ENCODE measurements at places on chromosomes 4 and X.

DNA sequence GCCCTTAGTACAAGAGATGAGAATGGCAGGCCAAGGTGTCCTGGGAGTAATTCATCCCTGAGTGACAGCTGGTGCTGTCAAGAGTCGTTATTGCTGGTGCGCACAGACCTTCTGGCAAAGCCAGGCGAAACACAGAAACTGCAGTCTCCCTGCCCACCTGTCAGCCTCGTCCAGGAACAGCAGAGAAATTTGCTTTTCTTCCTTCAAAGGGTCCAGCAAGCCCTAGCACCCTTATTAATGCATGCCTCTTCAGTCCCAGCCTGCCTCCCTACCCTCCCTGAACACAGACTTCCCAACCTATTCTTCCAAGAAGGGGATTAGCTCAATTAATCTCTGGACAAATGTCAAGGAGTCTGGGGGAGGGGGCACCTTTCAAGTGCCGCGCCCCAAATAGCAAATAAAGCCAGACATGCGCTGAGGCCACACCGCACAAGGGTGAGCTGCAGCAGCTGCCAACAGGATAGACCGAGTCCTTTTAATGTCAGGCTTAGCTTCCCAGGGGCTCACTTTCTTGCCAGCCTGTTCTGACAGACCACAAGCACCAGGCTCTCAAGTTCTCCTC lies 250.7 kb upstream of the RASGEF1B start:
- DNase-seq, result no peak

GRCh38 chr4:163707873-163708272 lies 213.4 kb downstream of the TMA16 start:
- DNase-seq, result no peak

GRCh38 chrX:41014776-41015360 lies 70.4 kb upstream of the USP9X start:
- DNase-seq, result no peak

DNA sequence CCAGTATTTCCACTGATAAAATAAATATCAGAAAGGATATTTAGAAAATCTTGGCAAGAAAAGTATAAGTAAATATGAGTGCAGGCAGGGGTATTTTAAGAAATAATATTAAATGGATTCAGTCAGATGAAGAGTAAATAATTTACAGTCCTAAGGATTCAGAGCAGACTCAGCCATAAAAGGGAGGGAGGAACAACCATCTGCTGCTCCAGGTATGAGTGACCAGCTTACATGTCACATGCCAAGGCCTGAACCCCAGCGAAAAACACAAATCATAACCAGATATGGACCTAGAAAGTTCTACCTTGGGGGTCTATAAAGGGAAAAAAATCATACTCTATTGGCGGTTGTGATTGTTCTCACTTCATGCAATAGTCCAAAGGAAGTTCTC lies 166.8 kb downstream of the COL4A6 start:
- DNase-seq, result no peak

DNA sequence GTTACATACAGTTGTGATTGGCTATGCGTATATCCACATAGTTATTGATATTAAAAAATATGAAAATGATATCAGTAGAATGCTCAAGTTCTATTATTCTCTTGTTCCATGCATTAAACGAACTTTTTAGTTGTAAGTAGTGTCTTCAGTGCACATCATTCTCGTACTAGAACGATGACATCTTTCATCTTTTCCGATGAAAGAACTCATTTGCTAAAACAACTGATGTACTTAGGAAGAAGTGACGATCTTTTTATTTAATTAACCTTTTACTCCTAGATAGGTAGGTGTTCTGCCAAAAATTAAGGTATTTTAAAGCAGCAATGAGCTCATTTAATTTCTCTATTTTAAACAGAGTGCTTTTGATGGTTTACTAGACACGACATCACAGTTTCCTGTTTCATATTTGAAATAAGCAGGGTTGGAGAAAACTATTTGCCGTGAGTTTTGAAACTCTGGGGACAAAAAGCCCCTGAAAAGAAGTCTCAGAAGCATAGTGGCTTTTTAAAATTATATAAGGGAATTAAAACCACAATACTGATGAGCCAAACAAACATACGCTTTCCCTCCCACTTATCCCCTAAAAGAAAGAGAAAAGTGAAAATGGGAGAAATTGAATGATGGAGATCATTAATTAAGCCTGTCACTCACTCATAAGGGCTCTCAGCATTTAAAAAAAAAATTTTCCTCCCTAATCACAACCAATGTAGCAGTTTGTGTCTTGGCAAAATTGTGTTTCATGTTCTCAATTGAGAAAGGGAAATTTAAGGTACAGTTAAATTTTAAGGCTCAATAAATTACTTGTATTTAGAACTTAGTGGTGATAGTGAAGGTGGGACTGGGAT lies 25.6 kb downstream of the SPRY1 start:
- DNase-seq, result no peak

GRCh38 chr4:8025668-8026067 lies 86.0 kb upstream of the AFAP1 start:
- DNase-seq, result no peak

DNA sequence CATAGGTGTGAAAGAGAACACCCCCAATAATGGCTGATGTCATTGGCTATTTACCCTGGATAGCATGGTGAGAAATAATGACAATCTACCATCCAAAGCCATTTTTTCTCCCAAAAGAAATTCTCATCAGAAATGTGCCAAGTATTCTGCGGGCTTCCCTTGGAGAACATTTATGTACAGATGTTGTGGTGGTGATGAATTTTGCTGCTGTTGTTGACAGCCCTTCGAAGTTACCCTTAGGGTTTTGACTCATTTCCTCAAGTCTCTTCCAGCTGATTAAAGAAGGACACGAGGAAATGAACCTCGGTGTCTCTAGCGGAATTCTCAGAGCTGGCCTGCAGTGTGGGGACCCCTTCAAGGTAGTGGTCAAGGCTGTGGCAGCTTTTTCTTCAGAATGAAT lies 3.4 kb downstream of the KIT start:
- DNase-seq, result no peak

- DNase-seq, result no peak
Measured at GRCh38 chr4:3405176-3405575, 36.6 kb upstream of the HGFAC start.

DNA sequence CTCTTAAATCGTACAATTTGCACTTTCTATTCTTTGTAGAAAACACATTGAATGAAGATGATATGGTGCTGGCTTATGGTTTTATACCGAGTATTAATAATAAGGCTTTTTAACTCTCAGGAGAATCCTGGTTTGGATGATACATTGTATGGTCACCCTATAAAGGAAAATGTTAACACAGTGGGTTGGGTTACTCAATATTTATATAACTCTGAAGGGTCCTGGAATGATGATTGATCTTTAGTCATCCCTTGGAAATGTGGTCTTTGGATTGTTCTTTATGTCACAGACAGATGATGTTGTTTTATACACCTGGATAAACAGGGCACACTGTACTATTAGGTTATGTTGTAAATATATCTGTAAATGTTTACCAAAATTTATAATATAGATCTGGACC lies 496.2 kb upstream of the NDST4 start:
- DNase-seq, result no peak

DNA sequence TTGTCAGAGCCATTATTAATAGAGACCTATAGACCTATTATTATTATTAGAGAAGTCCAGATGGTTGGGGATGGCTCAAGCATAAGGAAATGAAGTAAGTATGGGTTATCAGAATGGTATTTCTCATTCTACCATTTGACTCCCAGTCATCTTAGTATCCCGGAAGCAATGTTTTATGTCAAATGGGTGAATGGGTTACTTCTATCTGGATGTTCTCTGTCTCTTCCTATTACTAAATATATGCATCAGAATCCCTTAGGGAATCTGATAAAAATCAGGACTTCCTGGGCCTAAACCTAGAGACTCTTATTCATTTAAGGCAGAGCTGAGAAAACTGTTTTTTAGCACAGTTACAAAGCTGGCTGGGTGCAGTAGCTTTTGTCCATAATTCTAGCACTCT lies 149.9 kb downstream of the SLC10A7 start:
- no peak for DNase-seq

- DNase-seq, result no peak
Measured at GRCh38 chr4:143391895-143392294, 55.2 kb downstream of the GAB1 start.

- DNase-seq, result no peak
Measured at GRCh38 chrX:57643698-57644097, 36.4 kb downstream of the NLRP2B start.

All from activated T-helper 9 cell treated with anti-CD3 and anti-CD28 coated beads, Interleukin-2, amount 50 U/mL, for 16 hours (primary cell).